ENCODE measurements at places on chromosomes 2 and 18.

GRCh38 chr18:24003903-24004640 is 10.5 kb upstream of the TTC39C start:
- DNase-seq: no peak

DNA sequence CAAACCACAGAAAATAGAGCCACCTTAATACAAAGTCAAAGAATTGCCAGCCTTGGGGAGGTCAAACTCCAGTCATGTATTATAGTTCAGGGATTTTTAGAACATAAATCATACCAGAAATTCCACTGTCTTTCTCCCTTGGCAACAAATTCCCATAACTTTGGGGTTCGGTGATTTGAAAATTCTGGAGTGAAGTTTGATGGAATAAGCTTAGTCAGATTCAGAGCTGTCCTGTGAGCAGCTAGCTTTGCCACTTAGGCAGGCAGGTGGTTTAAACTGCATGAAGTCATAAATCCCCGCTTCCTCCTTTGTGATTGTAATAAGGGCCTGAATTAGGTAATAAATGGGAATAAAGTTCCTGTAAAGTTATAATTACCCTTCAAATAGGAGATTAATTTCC is 457.0 kb upstream of the HNMT start:
- DNase-seq: no peak

DNA sequence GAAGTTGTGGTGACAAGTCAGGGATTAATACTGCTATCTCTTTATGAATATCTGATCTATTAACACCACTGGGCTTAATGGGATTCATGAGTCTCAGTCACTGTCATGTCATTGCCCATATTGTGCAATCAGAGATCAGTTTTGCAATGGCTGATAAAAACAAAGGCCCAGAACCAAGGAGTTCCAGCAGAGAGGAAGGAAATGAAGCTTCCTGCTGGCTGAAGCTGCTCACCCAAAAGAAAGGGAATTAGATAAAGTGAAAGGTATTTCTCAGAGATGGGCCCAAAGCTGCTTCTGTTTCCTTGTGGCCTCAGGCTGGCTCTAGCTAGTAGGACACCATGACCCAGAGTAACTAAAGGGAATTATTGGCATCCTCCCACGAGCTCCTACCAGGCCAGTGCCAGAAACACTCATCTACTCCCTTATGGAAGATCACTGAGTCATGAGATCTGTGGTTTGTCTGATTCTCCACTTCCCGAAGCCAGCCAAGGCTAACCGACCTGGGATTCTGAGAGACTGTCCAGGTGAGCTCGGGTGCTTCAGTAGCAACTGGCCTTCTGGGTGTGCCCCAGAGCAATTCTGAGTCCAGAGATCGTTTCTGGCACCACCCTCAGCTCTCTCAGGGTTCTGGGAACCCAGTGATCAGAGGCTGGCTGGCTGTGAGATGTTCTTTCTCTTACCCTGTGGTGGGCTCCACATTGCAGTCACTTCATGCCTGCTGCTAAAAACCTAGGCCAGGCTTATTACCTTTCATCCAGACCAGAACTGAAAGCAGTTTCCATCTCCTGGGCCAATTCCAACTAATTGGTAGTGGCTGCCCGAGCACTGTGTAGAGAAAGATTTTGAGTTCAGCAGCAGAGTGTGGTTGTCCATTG is 129.5 kb upstream of the PELI1 start:
- DNase-seq: peak; percentile 64

GRCh38 chr2:67669168-67669567 is 272.0 kb downstream of the ETAA1 start:
- no peak for DNase-seq

GRCh38 chr2:42874949-42875801 is 82.8 kb upstream of the HAAO start:
- no peak for DNase-seq

DNA sequence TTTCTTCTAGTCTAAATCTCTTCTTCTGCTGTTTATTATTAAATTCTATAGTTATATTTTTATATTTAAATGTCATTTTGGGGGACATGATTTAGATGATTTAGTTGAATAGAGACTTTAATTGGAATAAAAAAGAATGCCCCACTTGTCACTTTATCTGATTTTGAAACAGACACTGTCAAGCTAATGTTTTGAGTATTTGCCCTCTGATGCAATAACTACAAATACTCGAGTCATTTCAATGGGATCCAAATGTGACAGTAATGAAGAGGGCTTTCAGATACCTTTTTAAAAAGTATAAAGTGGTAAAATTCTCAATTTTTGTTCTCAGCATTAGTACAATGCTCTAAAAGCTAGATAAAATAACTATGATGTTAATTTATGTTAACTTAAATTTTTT is 257.3 kb upstream of the SESTD1 start:
- DNase-seq: no peak

DNA sequence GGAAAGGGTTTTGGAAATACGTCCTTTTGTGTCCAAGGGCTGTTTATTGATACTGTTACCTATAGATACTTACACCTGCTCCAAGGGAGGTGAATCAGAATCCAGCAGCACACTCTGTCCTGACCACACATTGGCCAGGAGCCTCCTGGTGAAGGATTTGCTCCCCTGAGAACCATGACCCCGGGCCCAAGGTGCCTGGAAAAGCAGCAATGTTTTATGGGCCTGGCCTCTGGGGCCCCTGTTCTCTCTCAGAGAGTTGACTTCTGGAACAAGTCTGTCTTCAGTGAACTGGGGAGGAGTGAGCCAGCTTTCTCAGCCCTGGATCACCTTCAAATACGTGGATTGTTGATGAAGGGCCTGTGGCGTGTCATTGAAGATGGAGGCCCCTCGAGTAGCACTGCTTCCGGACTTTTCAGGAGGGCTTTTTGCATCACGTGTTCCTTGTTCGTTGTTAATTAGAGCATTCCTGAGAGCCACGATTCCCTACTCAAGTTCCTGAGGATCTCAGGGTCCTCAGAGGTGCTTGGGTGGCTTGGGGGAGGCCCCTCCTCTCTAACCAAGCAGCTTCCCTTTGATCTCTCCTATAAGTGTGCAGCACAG is 78.5 kb upstream of the RPL31 start:
- DNase-seq: peak; percentile 64

- no peak for DNase-seq
Measured at GRCh38 chr2:219209236-219210195, 2.9 kb downstream of the ZFAND2B start.

- DNase-seq: no peak
Measured at GRCh38 chr2:237022533-237022932, 63.2 kb upstream of the COPS8 start.

DNA sequence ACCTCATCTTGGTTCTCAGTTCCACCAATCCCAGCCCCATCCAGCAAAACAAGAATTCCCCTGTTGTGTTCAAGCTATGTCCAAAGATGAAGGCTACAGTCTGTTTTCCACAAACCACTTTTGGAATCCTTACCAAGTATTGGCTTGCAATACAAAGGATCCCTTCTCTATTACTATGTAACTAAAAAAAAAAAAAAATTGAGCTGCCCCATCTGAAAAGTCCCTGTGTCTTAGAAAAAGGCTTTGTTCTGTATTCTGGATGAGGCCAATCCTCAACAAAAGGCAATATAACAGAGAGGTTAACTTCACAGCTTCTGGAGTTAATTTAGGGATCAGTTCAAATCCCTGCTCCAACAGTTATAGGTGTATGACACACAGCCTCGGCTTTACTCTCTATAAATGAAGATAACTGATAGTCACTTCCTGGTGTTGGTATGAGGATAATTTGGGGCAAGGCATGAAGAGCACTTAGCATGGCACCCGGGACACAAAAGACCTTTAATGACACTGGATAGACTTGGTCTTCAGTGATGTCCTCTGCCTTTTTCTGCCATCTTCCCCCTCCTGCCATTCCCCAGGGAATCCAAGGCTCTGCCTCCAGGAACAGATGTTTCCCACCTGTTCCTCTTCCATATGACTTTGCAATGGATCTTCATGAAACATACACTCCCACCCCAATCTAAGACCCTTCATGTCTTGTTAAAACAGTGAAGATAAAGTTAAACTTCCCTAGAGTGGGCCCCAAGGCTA is 61.2 kb upstream of the ATL2 start:
- DNase-seq: no peak

DNA sequence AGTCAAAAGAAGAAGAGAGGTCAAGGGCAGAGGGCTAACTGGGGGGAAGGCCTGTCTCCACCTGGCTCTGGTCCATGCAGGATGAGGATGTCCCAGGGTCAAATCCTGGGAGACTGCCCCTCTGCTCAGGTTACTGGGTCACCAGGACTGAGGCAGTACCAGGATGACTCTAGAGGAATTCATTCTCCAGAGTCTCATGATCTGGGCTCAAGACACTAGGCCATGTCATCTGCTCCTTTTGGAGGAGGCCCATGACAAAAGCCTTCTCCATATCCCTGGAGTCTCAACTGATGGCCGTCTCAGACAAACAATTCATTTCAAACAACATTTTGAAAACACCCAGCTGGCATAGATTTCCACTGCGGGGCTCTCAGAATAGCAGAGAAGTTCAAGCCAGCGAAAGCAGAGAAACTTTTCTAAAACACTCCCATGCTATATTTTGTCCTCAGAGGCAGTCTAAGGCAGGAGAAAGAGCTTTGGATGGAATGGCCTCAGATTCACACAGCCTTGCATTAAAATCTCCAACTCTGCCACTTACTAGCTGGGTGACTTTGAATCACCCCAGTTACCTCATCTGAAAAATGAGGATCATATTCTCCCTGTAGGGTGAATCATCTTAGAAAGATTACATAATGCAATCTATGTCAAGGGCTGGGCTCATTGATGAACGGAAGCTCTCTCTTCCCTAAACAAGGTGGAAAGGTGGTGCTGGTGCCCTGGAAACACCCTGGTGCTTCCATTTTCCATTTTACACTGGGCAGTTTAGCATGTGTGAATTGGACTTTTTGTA is 48.8 kb upstream of the LCLAT1 start:
- no peak for DNase-seq

DNA sequence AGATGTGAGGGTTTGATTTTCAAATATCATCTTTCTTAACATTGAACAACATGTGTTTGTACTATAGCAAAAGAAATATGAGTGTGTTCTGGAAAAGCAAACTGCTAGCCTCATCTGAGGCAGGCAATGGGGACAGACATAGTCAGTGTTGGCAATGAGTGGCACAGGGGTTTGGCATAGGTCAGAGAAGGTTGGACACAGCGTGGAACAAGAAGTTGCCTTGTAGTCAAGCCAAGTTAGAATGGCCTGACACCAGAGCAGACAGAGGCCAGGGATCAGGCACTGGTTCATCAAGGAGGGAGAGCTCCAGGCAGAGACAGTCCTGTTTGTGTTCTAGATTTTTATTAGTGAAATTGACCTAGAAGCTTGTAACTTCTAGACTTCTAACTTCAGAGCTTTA is 100.8 kb upstream of the TANK start:
- no peak for DNase-seq
